ENCODE measurements at places on chromosomes 3 and 15.

- DNase-seq: no peak
Measured at GRCh38 chr3:49554633-49555265, 472 bp downstream of the BSN start.

DNA sequence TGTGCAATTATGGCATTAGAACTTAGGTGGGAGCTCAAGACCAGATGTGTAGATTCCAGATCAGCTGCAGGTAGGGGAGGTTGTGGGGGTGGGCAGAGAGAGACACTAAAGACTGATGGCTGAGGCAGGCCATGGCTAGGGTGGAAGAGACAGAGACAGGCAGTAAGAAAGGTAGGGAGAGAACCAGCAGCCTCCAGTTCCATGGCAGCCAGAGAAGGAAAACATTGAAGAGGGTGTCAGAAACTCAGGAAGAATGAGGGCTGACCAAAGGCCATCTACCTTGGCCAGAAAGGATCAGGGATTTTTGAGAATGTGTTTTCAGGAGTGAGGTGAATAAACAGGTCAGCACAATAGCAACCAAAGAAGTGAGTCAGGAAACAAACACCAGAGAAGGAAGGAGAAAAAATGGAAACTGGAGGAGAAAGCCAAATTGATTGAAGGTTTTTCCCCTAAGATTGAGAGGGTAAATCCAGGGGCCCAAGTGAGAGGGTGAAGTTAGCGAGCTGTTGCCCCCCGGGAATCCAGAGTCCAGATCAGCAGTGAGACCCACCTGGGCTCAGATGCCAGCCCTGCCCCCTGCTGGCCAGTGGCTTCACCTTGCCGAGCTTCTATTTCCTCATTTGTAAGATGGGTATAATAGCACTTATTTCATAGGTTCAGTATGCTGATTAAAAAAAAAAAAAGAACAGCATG lies 41.0 kb downstream of the ABHD2 start:
- peak; percentile 30 for DNase-seq

DNA sequence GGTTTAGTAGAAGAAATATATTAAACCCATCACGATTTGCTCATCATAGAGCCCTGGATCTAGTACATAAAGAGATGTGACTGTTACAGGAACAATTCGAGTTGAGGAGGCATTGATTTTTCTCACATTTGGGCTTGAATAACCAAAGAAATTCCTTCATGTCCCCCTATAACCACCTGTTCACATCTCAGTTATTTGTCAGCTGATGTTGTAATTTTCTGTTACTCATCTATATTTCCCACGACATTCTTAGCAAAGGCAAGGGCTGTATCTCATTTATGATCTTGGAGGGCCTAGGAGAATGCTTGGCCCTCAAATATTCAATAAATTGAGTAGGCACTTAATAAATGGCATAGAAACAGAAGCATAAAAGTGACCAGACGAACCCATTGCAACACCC lies 36.4 kb upstream of the GYG1 start:
- no peak for DNase-seq

DNA sequence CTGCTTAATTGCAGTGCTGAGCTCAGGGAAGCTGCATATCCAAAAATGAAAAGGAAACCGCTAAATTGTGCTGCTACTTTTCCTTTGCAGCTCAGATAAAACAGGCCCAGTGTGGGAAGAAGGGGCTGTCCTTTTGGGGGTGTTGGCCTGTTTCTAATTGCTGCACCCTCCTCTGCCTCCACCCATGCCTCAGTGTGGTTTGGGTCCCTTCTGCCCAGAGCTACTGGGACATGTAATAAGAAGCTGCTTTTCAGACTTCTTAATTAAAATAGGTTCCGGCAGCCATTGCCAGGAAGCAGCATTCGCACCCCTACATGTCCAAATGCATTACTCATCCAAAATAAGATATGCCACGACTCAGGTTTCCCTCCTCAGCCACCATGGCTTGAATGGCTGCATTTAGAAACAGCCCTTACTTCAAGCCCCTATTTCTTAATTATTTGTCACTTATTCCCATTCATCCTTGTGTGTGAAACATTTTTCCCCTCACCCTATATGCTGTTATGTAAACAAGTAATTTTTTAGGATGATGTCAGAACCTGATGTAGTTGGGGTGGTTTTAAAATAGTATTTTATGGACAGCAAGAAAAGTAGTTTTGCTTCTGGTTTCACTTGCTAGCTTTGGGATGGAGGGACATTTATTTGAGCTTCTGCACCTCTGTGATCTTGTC lies 235.9 kb upstream of the CTDSPL start:
- DNase-seq: no peak

GRCh38 chr3:16084887-16085286 lies 89.6 kb upstream of the GALNT15 start:
- DNase-seq: no peak

DNA sequence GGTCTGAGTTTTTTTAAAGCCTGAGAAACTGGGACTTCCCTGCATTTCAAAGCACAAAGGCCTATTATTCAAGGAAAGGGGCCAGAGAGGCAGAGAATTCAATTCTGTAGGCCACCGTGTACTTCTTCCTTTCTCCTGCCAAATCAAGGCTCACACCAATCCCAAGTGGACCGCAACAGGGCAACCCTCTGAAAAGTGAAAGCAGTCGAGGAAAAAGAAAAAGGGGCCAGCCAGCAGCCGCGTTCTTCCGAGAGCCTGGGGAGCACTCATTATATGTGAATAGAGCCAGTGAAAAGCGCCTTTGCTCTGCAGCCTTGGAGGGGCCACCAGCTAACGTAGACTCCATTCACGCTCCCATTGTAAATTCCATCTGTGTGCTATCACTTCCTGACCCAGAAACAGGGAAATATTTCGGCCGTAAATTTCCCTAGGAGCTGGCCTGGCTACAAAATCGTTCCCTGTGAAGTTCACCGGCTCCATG lies 45.9 kb upstream of the THUMPD3 start:
- peak; percentile 33 for DNase-seq

GRCh38 chr3:168620854-168621253 lies 525.1 kb upstream of the GOLIM4 start:
- no peak for DNase-seq

DNA sequence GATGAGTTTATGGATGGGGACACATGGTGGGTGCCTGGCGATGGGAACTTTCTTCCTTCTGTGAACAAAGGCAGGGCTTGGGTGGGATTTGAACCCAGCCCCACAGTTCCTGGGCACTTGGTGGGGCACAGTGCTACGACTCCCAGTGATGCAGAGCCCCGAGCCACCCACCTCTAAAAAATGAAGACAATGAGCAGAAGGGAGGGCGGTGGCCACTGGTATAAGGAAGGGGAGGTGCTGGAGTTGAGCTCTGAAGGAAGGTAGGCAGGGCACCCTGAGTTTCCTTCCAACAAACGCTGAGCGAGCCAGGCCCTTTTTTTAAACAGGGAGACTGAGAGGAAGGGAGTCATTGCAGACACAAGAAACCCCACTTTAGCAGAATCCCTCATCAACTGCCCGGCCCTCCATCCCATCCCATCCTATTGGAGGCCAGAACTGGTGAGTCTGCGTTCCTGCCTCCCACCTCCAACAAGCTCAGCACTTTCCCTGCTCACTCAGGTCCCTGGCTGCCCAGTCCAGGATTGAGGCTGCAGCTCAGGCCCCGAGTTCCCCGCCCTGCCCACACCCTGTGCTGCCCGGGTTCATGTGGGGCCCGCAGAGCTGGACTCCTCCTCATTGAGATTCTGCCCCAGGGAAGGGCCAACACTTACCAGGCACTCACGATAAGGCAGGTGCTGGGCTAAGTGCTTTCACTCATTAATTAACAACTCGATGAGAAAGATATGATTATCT lies 57.3 kb downstream of the LINGO1 start:
- no peak for DNase-seq

- DNase-seq: no peak
Measured at GRCh38 chr3:46974421-46975171, 1.9 kb downstream of the CCDC12 start.

DNA sequence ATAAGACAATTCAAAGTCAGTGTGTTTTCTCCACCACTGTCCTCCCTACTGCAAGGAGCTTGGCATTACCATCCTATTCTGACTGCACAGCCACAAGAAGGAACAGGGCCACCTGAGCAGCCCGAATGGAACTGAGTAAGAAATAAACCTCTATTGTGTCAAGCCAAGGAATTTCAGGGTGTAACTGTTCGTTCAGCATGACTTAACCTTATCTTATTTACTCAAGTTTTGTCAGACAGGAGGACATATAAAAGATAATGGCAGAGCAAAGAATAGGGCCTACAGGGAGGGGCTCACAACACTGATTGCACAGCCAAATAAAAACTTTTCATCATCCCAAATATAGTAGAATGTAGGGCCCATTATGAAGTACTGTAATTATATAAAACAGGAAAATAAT lies 236.1 kb downstream of the NEK10 start:
- DNase-seq: no peak

- DNase-seq: no peak
Measured at GRCh38 chr3:166274351-166275023, 437.3 kb upstream of the BCHE start.

- peak; percentile 33 for DNase-seq
Measured at GRCh38 chr15:65837301-65838294, 31.7 kb upstream of the RAB11A start.

DNA sequence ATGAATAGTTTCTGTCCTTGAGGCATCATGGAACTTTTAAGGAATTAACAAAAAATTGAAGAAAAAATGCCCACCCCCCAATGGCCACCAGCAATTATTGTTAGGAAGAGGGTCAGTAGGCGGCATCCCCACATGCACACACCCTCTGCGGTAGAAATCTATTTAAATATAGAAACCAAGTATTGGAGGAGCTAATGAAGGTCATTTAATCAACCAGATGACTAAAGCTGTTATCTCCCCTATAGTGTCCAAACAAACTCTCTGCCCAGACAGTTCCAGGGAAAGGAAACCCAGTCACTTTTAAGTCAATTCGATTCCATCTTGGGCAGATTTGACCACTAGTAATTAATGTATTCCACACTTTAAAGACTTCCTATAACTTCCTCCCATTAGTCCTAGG lies 47.1 kb downstream of the DGKG start:
- DNase-seq: no peak

GRCh38 chr15:48456134-48456533 lies 124.9 kb downstream of the DUT start:
- no peak for DNase-seq

- DNase-seq: no peak
Measured at GRCh38 chr3:42508562-42508961, 6.1 kb downstream of the VIPR1 start.

DNA sequence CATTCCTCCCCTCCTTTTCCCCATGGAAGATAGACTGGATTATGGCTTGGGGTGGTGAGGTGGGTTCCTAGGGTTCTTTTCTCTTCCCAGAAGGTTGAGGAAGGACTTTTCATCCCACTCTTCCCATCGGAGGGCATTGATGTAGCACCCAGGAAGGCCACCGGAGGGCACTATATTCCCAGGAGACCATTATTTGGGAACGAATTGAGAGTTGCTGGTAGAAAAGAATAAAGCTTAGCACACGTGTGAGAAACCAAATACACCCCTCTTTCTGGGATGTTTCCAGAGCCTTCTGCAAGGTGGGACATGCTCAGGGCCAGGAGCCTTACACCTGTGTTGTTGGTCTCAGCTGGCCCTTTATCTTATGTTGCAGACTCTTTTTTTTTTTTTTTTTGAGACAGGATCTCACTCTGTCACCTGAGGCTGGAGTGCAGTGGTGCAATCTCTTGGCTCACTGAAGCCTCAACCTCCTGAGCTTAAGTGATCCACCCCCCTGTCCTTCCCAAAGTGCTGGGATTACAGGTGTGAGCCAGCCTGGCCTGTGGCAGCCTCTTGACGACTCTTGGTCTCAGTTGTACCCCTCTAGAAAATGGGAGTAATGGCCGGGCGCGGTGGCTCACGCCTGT lies 6.3 kb upstream of the CDC25A start:
- peak; percentile 33 for DNase-seq

DNA sequence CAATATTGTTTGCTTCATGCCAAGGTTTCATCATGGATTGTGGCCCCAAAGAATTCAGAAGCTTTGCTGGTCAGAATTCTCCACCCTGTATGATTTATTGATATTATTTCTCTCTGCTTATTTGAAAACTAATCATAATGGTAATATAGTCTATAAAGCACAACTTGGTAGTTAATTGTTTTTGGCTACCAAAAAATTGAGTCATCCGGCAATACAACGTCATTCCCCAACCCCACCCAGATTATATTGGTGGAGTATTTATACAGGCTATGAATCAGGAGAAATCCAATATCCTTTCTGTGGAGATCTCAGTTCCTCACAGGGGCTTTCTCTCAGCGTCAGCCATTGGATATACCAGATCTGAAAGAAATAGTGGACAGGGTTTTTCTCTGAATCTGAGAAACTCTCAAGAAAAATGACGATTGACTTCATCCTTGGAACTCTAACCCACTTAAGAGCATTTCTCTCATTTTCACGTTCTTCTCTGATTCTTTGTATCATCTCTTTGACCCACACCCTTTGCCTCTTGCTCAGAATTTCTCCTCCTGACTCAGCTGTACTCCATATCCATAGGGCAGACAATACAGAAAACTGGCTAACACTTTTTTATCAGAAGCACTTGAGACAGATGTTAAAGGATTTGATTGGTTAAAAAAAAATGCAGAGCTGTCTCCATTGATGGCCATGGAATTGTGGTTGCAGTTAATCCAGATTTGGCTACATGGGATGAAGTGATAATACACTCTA lies 1055.8 kb upstream of the CADM2 start:
- no peak for DNase-seq

DNA sequence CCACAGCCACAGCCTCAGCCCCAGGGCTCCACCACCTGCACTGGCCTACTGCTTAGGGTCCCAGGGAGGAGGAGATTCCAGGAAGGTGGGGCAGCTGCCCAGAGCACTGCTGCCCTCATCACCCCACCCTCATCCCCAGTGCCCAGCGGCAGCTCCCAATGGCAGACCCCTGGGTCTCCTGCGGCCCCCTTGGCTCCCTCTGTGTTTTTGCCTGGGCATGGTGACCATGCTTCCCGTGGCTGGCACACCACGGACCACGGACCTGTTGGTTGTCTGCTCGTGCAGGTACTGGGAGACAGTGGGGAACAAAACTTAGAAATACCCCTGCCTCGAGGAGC lies 2.7 kb downstream of the CHST13 start:
- no peak for DNase-seq

All from hippocampal formation (tissue), 2 donors.